ENCODE measurements at places on chromosomes 16 and 17.

DNA sequence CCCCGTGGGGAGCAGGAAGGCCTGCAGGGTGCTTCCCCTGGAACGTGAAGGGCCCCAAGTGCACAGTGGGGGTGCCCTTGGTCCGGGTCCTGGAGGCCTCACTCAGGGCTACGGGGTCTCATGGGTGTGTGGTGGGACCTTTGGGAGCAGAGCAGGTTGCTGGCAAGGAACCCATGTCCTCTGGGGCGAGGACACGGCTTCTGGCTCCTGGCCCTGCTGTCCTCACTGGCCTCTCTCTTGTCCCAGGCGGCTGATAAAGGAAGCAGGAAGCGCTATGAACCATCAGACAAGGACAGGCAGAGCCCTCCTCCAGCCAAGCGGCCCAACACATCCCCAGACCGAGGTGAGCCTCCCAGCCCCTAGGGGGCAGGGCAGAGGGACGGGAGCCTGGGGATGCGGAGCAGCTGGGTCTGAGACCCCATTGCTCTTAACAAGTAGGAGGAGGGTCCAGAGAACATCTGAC, 9.8 kb upstream of the IL17C start:
- no peak for DNase-seq

DNA sequence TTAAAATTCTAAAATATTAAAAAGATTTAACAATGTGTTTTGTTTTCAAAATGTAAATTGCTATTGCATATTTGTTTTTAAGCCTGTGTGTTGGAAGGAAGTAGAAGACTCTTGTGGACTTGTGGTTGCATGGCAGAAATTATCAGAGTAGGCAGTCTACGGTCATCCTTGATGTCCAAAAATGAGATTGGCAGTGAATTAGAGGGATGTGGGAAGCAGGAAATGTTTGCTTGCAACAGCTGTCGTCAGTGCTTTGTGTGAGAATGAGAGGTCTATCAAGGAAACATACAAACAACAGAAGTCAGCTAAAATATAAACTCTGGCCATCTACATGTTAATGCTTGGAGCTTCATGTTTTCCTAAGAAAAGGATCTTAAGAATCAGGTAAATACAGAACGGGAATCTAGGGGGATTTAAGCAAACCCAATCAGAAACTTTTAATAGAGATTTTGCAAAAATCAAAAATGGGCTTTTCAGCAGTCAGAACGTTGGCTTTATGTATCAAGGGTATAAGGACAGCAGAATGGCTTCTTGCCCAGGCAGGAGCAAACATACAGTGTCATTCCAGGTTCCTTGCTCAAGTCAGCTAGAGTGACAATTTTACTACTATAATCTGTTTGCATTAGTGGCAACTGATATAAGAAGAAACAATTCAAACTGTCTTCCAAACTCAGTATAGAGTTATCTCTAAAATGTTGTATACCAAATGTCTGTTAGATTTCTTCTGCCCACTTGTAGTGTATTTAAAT, 196.7 kb downstream of the CYB561 start:
- no peak for DNase-seq

GRCh38 chr16:24070851-24071250, 185.3 kb upstream of the CACNG3 start:
- DNase-seq, result no peak

DNA sequence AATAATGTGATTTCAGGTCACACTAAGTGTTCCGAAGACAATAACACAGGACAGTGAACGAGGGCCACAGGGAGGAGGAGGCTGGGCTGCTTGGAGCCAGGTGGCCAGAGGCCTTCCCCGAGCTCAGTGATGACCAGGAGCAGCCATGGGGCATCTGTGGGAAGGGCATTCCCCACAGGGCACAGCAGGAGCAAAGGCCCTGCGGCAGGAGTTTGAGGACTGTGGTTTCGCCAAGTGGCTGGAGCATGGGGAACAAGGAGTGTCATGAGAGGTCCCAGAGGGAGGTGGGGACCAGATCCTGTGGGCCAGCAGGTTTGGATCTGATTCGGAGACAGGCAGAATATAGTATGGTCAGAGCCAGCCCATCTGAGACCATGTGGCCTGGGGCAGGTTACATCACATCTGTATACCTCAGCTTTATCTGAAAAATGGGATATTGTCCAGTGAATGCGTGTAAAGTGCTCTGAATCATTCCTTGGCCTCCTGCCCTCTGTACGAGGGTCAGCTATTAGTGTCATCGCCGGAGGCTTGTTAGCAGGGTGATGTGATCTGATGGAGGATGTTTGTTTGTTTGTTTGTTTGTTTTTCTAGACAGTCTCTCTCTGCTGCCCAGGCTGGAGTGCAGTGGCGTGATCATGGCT, 176.8 kb downstream of the KATNIP start:
- DNase-seq, result no peak

DNA sequence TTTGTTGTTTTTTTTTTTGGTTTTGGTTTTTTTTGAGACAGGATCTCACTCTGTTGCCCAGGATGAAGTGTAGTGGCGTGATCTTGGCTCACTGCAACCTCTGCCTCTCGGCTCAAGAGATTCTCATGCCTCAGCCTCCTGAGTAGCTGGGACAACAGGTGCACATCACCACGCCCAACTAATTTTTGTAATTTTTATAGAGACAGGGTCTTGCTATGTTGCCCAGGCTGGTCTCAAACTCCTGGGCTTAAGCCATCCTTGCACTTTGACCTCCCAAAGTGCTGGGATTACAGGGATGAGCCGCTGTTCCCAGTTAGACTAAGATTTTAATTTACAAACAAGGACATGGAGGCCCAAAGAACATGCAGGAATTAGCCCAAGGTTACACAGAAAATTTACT, 91.8 kb upstream of the NOL11 start:
- DNase-seq, result no peak

DNA sequence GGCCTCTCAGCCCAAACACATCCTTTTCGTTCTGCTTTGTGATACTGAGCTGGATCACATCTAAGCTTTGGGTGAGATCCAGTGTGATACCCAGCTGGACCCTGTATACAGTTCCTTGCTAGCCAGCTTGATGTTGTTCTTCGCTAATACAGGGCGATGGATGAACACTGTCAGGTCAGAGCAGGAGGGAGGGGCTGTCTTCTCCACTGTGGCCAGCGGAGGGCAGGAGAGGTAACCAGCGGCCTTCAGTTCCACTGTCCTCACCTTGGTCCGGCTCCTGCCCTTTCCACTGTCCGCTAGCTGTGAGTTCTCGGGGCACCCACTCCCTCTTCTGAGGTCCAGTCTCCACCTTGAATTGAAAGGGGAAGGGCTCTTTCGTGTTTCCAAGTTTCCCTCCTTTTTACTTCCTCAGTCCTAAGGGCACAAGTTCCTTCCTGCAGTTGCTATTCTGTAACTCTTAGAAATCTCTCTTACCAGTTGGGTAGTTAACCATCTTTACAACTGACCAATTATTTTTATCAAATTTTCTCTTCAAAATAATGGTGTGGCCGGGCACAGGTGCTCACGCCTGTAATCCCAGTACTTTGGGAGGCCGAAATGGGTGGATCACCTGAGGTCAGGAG, 3.0 kb upstream of the ZNF213 start:
- no peak for DNase-seq

- DNase-seq, result no peak
Observed at GRCh38 chr16:12767897-12768296, 35.8 kb downstream of the CPPED1 start.

DNA sequence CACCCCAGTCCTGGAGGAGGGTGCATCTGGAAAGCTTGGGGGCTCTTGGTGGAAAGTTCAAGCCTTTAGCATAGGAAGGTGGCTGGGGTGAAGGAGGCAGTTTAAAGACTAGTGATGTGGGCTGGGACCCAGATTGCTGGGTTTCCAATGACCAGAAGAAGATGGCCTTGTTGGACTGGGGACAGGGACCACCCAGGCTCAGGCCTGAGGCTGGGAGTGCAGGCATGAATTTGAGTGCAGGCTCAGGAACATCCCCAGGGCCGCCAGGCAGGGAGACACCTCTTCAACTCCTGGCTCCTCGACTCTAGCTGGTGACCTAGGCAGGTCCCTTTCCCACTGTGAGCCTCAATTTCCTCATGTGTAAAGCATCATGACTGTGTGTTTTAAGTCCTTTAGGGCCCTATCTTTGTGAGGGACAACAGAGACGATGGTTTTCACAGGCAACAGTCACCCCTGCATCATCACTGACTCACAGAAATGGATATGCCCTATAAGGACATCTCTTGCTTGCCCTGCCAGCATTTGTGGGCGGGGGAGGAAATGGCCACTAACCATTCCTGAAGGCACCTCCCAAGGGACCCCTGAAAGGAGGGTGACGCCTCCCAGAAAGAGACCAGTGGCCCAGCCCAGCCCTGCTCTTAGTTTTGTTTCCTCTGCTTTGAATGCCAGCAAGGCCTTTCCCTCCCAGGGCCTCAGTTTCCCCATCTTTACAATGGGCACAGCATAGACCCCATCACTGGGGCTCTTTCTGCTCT, 11.1 kb downstream of the NLRC5 start:
- peak; percentile 33 for DNase-seq

GRCh38 chr17:50360486-50361115, 12.4 kb downstream of the MRPL27 start:
- no peak for DNase-seq

DNA sequence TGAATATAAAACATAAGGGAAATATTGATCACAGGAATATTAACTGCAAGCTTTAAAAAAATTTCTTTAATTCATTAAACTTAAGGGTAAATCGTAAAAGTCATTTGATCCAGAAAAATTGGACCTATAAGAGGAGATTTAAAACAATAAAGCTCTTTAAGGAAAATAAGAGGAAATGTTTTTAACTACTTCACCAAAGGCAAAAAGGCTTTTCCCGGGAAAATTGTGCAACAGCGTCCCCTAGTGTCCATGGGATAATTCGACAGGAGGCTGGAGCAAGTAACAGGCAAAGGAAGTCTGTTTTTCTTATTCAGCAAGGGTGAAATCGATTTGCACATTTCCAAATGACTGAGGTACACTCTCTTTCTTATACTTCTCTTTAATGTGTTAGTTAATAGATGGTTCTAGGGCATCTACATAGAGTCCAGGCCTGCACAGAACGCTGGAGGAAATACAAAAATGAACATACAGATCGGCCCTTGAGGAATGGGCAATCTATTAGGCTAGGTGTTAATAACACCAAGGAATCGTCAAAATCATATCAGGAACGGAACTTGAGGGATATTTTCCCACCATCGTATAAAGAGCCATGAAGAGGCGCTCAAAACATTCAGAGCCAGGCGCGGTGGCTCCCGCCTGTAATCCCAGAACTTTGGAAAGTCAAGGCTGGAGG, 61.4 kb downstream of the ZNF18 start:
- DNase-seq, result no peak

DNA sequence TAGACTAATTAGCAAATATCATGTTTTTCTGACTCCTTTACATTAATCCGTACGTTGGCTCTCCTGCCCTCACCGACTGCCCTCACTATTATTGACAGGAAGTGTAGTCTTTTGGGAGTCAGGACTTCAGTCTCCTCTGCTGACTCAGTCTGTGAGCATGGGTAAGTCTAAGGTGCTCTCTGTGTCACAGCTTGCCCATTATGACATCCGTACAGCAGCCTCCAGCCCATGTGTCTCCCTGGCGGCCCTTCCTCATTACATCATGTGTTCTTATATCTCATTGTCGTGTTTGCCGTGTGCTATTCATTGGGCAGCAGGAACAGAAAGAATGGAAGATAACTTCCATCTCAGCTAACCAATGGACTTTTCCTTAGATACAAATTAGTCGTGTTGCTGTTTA, 77.5 kb downstream of the MRTFB start:
- no peak for DNase-seq

GRCh38 chr17:13939222-13939621, 130.1 kb upstream of the COX10 start:
- no peak for DNase-seq

DNA sequence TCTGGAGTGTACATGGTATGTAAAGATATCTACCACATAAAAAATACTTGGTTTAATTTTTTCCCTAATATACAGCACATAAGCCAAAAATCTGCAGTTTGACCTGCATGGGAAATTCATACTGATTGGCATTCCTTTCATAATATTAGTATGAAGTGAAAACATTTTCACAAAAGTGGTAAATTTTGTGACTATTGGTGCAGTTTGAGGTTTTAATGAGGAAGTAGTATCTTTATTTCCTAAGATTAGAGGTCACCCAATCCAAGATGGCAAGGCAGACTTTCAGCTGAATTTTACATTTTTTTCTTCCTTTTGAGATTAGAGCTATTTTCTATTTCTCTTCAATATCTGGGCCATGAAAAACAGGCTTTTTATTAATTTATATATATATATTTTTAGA, 21.2 kb downstream of the METTL9 start:
- DNase-seq, result no peak

- DNase-seq, result no peak
Observed at GRCh38 chr16:83781-84615, 6.0 kb downstream of the MPG start.

DNA sequence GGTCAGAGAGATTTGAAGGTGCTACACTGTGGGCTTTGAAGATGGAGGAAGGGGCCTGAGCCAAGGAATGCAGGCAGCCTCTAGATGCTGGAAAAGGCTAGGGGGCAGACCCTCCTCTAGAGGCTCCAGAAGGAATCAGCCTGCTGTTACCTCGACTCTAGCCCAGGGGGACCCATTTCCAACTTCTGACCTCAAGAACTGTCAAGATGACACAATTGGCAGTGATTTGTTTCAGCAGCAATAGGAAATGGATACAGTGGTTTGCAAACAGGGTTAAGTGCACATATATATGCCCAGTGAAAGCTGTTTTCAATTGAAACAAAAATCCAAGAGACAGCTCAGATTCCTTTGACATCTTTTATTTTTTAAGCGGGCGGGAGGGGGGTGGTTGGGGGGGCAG, 3.7 kb upstream of the ZDHHC1 start:
- DNase-seq, result no peak

GRCh38 chr17:12024327-12024726, 3.6 kb downstream of the MAP2K4 start:
- DNase-seq, result no peak

- DNase-seq, result no peak
Observed at GRCh38 chr17:62714016-62714777, 86.7 kb downstream of the MRC2 start.
